ENCODE measurements at places on chromosomes 11 and 22.

DNA sequence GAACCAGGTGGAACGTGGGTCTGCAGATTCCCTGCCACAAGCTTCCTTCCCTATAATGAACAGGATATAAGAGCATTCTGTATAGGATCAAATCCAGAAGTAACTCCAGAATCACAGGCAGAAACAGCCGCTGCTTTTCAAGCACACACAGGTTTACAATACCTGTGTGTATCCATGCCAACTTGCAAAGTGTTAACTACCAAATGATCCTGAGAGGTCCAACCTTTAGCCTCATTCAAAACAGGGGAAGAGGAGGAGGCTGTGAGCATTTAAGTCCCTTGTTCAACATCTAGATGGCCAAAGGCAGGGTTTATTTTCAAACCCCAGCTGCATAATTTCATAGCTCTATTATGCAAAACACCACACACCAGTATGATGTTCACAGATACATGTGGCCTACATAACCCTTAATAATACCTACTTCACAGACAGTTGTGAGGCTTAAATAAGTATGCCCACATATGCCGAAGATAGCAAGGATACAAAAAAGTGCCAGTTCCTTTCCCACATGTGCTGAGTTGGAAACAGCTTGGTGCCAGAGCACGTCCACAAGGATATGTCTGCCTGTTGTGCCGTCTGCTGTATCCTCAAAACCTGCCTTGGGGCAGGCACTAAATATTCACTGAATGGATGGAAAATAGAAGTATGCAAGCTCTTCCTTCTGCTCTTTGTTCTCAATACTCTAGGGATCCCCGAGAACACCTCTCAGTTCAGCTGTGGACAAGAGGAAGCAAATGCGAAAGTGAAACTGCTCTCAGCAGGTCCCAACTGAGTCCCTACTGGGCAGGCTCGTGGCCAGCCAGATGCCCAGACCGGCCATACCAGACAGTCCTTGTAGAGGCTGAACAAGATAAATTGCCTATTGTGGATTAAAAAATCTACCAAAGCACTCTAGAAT, 66.8 kb downstream of the LARGE1 start:
- peak; percentile 26 for DNase-seq

DNA sequence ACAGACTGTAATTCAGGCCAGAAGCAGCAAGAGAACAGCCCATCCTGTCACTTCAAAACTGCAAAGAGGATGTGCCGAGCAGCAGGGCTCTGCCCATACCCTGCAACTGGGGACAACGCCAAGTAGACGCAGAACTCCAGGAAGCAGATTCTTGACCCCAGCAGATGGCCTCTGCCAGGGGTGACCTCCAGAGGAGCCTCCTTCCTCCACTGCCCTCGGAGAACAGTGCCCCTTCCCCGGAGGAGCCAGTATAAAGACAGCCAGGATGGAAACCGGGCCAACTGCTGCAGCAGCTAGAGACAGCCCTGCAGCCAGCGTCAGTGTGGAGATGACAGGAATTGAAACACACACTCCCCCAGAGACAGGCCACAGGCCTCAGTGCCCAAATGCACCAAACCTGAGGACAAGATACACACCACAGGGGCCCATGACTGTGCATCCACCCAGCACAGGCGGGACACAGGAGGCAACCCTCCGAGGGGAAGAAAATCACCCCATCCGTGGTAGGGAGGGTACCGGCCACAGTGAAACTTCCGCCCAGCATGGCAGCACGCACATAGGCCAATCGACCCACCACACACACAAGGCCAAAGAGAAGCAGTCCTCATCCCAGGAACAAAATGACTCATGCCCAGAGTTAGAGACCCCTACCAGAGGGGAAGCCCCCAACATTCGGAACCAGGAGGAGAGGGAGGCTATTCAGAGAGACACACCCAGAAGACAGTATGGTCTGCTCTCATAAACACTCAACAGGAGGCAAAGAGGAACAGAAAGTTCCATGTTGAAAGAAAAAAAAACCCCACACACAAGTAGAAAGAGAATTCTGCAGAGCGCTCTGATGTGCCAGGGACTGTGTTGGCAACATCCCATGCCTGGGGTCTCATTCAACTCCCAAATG, 5.6 kb downstream of the AHNAK start:
- DNase-seq = no peak

GRCh38 chr11:133712051-133712560, 133.2 kb downstream of the SPATA19 start:
- DNase-seq = no peak

DNA sequence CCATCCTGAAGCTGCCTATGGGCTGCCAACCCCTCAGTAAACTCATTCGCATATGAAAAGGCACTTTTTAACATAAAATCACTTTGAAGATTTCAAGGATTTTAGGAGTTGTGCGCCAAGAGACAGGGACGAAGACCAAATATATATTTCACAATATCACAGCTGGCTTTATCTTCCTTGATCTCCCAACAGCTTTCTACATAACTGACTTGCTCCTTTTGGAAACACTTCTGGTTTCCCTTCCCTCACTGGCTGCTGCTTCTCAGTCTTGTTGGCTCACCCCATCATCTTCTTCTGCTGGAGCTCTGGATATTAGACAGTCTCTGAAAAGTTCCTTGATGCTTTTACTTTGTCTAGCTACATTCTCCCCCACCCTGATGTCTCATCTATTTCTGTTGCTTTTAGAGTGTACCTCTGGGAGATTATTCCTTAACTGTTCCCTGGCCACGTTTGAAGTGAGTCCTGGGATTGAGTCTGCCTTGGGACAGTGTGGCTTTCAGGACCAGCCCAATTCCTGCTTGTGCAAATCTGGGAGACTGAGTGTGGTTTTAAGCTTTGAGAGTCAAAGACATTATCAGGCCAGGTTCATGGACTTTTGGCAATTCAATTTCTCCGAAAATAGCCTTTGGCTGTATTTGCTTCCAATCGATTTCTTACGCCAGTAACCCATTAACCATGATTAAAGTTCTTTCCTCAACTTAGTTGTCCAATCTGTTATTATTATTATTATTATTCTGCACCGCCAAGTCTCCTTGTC, 30.9 kb upstream of the NNMT start:
- DNase-seq = no peak

GRCh38 chr22:22687638-22688500, 43.5 kb downstream of the GGTLC2 start:
- DNase-seq = peak; percentile 59

DNA sequence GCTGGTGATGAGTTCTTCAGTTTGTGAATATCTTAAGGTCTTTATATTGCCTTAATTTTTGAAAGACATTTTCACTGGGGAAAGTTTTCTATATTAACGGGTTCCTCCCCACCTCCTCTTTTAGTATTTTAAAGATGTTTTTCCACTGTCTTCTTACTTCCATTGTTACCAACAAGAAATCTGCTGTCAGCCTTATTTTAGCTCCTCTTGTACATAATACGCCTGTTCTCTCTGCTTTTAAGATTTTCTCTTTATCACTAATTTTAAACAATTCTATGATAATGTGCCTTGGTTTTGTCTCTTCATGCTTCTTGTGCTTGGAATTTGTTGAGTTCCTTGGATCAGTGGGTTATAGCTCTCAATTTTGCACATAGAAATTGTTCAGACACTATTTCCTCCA, 280.4 kb downstream of the DCDC1 start:
- no peak for DNase-seq

GRCh38 chr11:75505916-75506692, 19.6 kb downstream of the GDPD5 start:
- no peak for DNase-seq

DNA sequence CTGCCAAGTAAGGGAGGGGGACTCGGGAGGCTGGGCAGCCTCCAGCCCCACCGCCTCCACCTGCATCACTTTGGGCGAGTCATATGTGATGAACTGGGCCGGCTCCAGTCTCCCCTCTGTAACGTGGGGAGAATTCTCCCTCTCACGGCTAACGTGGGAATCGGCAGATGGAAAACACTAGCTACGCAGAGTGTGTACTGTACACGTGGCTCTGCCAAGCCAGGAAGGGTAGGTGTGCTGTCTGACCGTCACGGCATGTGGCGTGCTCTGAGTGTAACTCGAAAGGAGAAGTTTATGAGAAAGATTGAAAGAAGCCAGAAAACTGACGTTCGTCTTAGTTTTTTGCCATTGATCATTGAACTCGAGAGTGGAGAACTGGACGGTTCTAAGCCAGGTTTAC, 13.7 kb downstream of the TRMU start:
- no peak for DNase-seq

DNA sequence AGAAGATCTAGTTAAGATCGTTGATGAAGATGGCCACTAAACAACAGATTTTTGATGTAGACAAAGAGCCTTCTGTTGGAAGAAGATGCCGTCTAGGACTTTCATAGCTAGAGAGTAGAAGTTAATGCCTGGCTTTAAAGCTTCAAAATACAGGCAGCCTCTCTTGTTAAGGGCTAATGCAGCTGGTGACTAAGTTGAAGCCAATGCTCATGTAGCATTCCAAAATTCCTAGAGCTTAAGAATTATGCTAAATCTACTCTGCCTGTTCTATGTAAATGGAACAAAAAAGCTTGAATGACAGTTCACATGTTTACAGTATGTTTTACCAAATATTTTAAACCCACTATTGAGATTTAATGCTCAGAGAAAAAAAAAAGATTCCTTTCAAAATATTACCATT, 492.6 kb downstream of the CNTN5 start:
- no peak for DNase-seq

DNA sequence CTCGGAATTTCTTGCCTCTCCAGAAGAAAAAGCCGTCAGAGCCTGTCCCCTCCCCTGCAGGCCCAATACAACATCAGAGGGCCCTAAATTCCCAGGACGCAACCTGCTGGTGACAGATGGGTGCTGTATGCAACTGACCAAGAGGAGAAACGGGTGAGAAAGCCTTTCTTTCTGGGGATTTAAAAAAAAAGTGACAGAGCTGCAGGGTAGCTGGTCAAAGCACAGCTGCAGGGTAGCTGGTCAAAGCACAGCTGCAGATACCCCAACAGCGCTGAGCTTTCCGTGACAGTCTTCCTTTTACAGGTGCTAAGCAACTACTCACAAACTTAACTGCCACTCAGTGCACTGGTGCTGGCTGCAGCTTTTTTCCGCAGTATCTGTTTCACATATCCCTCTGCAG, 17.8 kb downstream of the AP1B1 start:
- DNase-seq = no peak

GRCh38 chr22:47795477-47796127, 1033.2 kb downstream of the TBC1D22A start:
- no peak for DNase-seq

DNA sequence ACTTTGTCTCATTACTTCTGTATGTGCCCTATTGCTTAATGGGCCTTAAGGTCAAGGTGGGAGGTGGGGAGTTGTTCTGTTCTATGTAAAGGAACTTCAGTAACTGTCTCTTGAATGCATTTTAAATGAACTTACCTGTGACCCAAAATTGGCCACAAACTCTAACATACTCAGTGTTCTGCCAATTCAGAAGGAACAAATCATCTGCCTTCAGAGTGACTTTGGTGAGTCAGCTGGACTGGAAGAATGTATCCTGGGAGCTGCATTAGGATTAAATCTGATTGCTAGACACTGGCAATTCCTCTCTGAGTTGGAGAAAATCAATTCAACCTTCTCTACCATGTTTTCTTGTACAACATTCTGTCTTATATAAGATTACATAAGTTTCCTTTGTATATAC, 1104.8 kb downstream of the DLG2 start:
- DNase-seq = no peak

DNA sequence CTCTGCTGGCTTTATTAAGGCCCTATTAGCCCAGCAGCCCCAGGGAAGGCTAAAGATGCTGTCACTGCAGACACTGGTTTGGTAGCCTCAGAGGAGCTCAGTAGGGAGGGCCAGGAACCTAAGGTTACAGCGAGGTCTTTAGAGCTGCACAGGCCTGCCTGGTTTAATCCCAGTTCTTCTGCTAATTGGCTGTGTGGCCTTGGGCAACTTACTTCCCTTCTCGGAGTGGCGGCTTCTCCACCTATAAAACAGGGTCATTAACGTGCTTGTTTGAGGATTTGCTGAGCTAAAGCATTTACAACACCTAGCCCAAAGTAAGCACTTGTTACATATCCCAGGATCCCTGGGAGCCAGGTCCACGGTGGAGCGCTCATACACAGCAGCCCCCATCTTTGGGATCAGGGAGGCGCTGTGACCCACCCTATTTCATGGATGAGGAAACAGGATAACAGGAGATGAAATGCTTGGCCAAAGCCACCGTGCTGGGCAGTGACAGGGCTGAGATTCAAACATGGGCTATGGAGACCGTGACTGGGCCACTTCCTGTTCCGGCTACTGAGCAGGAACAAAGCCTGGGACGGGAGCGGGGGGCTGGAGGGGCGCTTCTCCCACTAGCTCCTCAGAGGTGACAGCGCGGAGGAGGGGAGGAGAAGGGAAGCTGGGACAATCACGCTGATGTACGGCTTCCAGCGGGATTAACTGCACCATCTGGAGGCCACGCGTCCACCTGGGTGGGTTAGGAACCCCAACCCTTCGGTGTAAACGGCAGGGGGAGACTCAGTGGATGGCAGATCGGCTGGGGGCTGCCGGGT, 61.5 kb downstream of the IGLL1 start:
- DNase-seq = no peak

- no peak for DNase-seq
These were observed 42.3 kb downstream of the MOB2 start for GRCh38 chr11:1444321-1444720.

DNA sequence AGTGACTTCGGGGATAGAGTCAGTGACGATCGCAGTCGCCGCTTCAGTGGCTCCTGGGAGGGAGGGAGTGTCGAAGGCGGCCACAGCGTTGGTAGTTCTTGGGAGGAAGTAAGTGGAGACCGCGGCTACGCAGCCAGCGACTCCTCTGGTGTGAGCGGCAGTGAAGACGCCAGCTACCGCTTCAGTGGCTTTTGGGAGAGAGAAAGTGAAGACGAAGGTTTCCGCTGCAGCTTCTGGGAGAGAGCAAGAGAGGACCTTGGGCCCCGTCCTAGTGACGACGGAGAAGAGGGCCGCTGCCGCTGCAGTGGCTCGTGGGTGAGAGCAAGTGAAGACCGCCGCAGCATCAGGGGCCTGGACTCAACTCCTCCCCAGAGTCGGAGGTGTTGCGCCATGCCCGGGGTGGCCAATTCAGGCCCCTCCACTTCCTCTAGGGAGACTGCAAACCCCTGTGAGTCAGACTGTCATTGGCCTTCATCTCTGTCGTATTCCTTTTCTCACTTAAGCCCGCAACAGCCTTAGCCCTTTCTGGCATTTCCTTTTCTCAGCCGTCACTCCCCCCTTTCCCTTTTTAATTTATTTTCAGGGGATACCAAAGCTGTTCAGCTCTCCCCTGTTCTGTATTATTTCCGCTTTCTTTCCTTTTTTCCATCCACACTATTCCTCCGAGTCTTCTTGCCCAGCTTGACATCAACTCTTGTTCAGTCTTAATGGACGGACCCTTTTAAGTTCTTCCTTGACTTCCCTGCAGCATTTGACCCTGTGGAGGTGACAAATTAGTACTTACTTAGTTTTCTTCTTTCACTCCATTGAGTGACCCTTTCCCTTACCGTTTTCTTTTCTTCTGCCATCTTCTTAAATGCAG, 1.0 kb downstream of the ANKRD42 start:
- peak; percentile 85 for DNase-seq

- no peak for DNase-seq
These were observed 257.1 kb upstream of the TENM4 start for GRCh38 chr11:79697905-79698304.

Measured in KBM-7 (cell line).